CD4-positive, alpha-beta T cell treated with Interleukin-4 for 4 hours (primary cell): ENCODE measurements at places on chromosomes 16 and 17.

DNA sequence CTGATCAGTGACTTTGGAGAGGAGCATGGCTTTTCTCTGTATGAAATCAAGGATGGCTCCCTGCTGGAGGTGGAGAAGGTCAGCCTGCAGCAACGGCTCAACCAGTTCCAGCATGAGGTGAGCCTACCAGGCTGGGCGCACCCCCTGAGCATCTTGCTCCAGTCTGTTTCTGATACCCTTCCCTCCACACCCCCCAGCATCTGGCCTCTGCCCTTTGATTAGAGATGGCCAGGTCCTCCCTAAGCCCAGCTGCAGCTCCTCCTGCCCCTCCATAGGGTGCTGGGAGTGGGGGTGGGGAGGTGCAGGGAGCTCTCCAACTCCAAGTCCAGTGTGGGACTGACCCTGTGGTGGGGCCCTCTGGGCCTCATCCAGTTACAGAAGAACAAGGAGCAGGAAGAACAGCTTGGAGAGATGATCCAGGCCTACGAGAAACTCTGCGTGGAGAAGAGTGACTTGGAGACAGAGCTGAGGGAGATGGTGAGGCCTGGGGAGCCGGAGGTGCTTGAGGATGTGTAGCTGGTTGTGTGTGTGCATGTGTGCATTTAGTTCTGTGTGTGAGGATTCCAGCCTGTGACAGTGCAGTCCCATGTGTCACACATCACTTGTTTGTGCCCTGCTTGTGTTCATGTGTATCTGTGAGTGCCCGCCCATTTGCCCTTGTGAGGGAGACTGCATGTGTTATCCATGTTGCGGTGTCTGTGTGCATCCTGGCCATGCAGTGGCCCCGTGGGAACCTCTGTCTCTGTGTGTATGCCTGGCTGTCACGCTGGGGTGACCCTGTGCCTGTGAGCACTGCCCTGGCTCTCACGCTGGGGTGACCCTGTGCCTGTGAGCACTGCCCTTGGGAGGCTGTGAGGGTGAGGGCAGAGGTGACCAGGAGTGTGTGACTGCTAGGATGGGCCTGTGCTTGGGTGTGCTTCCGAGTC, 3.0 kb downstream of the TBKBP1 start:
- DNase-seq = no peak

DNA sequence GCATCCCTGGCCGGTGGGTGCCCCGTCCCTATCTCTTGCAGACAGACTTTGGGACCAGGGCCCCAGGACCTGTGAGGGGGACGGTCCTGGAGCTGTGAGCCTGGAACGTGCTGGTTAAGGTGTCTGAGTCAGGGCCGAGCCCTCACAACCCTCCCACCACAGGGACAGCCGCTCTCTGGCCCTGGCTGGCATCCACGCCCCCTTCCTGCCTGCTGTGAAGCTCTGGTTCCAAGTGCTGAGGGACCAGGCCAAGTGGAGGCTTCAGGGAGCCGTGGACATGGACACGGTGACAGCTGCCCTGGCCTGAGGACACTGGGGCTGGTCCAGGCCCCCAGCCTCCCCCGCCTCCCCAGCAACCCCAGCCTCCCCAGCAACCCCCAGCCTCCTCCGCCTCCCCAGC, 6.6 kb downstream of the TSR3 start:
- DNase-seq = no peak

DNA sequence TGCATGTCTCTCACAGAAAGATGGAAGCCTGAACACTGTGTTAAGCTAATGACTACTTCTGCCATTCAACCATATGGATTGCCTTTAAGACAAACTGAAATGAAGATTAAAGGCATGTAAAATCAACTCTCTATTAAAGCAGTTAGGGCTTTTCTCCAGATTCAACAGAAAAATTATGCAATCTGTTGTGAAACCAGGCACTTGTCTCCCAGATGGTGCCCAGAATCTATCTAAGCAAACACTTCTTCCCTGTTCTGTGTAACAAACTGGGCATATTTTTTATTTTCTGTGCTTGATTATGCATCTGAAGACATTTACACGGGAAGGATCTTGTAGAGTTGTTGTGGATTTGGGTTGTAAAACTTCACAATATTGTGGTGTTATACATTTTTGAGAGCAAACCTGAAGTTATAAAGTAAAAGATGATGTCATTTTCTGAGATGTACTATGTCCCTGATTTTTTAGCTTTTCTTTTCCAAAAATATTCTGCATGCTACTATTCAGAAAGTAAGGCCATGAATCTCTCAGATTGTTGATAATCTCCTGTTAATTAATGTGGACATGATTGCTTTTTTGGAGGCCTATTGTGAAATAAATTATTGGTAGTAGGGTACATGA, 1550.3 kb downstream of the CDH8 start:
- no peak for DNase-seq

DNA sequence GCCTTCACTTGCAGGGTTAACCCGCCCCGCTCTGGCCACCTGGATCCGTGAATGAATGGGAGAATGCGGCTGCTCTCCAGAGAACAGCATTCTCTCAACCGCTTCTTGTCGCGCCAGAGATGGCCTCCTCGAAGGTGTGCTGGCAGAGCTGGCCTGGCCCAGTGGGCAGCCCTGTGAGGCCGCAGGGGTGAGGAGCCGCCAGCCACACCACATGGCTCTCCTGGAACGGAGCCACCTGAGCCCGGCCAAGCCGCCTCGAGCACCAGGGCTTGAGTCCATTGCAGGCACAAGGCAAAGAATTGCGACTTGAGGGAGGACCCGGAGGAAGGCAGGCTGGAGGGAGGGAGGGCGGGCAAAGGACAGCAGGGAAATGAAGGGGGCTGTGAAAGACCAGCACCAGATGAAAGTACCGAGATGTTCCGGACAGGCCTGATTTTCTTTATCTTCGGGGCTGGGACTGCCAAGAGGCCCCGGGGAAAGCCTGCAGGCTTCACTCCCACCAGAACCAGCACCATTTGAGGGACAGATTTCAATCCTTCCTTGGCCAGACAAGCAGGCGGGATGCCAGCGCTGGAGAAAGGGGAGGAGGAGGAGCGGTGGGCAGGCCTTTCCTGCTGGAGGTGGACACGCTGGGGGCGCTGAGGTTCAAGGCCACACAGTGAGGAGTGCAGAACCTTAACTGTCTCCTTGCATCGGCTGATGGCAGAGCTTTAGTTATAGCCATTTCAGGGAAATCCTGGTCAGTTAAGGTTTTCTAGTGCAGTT, 69.4 kb downstream of the MRC2 start:
- no peak for DNase-seq

DNA sequence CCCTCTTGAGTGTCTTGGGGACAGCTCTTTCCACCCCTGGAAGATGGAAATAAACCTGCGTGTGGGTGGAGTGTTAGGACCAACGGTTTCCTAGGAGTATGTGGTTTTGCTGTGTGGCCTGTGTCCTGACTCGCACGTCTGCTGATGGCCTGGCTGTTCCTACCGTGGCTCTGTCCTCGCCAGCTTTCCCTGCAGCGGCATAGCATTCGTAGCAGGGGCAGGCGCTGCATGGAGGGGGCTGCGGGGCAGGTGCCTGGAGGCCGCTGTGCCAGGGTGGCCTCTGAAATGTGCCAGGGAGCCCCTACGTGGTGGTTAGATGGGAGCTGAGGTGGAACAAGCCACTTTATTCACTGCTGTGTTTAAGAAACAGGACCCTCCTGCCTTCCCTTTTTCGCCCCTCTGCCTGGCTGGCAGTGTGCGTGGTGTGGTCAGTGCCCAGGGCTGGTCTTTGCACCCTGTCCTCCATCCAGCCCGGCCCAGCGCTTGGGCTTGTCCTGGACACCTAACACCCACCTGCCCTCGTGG, 10.6 kb downstream of the SLC16A3 start:
- no peak for DNase-seq

GRCh38 chr17:63948521-63948920, 16.4 kb upstream of the CD79B start:
- no peak for DNase-seq

DNA sequence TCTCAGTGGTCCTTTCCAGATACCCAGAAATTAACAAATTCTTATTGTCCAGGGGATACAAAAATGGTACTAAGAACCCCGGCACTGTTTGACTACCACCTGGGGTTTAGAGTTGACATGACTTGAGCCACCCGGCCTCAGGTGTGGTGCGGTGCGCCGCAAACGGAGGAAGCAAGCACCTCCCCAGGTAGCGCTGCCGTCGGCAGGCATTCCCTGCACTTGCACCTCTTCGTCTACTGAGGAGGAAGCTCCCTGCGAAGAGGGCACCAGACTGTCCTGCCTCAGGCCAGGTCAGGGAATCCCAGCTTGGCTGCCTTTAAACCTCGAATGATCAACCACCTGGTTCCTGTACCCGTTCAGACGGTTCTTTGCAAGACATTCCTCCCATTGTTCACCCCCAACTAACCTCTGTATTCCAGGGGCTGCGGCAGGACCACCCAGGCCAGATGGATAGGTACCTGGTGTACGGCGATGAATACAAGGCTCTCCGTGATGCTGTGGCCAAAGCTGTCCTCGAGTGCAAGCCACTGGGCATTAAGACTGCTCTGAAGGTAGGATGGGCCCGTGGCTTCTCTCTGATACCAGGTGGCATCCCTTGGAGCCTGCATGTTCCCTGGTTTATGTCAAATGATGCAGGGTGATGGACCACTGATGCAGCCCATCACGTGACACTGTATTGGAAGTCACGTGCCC, 40.8 kb upstream of the ENDOV start:
- no peak for DNase-seq

- DNase-seq = peak; percentile 22
Measured at GRCh38 chr16:57092786-57093411, 516 bp downstream of the CPNE2 start.

DNA sequence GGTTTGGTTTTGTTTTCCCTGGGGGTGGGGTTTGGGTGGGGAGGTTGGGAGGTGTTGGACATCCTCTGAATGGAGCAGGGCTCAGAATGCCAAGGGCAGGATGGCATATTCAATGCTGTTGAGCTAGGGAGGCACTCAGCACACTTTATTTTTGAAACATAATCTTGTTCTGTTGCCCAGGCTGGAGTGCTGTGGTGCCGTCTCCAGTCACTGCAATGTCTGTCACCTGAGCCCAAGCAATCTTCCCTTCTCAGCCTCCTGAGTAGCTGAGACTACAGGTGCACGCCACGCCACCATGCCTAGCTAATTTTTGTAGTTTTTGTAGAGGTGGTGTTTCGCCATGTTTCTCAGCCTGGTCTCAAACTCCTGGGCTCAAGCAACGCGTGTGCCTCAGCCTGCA, 186.1 kb downstream of the RPTOR start:
- DNase-seq = no peak

- DNase-seq = no peak
Measured at GRCh38 chr17:4313221-4314114, 49.7 kb upstream of the ANKFY1 start.

- peak; percentile 36 for DNase-seq
Measured at GRCh38 chr17:63446753-63447470, 806 bp upstream of the CYB561 start.

DNA sequence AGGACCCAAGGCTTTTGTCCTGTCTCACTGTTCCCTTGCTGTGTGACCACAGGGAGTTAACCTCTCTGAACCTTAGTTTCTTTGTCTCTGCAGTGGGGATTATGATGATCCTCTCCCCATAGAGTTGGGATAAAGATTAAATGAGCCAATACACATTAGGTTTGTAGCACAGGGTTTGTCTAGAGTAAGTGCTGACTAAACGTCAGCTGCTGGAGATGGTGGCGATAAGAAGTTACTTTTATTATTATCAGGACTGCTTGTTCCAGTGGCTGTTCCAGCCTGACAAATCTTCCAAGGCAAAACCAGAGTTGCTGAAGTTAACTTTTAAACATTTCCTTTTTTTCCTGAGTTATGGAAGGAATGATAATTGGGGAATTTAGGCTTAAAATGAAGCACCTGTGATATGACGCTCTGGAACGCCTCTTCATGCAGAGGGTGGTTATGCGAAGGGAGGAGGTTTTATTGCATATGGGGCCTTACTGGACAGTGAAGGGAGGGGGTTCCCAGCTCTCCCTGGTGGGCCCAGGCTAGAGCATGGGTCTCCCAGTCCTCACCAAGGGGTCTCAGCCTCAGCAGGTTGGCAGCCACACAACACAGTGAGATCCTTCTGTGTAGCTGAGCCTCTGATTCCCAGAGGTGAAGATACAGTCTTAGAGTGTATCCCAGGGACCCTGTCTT, 35.8 kb downstream of the PLCG2 start:
- DNase-seq = no peak

- DNase-seq = no peak
Measured at GRCh38 chr17:34249478-34249877, 5.6 kb upstream of the CCL2 start.

DNA sequence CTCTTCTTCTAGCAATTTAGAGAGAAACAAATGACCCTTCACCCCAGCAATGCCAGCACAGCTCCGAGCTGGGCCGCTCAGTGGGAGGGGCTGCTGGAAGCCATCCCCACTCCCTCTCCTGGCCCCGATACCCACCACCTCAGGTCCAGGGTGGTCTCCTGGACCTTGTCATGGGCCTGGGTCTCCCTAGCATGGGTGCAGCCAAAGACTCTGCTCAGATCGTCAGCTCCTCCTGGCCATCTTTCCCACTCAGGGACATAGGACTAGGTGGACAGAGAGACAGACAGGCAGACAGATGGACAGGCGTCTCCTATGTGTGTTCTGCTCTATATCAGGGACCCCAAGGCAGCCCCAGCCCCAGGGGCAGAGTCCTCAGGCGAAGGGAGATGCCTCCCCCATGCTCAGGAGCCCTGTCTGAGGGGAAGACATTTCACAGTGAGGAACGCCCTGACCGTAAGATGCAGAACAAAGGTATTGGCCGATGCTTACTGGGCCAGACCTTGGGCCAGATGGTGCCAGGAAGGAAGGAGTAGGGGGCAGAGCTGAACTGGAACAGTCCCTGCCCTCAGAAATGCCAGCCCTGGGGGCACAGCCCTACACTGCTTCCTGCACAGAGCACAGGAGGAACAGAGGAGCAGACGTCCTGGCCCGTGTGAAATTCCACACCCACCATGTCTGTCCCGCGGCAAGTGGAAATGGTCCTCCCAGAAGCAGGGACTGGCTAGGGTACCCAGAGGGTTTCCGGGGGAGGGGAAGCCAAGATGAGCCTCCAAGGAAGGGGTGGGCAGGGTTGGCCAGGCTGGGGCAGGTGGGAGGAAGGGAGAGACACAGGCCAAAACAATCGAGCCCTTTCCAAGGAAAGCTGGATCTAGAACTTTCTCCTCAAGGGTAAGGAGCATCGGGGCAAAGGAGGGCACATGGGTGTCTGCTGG, 13.0 kb downstream of the PITPNM3 start:
- no peak for DNase-seq

GRCh38 chr17:79824893-79825579, 14.2 kb downstream of the CBX4 start:
- DNase-seq = no peak

DNA sequence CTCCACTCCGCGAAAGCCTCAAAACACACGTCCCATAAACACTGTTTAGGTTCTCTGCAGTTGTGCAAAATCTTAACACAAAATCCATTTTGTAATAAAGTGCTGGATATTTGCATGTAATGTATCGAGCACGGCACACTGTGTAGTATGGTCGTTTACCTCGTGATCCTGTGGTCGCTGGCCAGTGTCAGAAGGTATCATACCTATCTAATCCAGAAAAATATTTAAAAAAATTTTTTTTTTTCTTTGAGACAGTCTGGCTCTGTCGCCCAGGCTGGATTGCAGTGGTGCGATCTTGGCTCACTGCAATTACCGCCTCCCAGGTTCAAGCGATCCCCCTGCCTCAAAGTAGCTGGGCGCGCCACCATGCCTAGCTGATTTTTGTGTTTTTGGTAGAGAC, 996 bp downstream of the RPL38 start:
- no peak for DNase-seq
